ENCODE measurements at places on chromosomes 3 and 15.

- DNase-seq = no peak
Observed at GRCh38 chr15:91529534-91529933, 324.0 kb upstream of the SLCO3A1 start.

GRCh38 chr3:141373232-141373631 is 4.9 kb downstream of the ZBTB38 start:
- DNase-seq = no peak

- DNase-seq = no peak
Observed at GRCh38 chr3:13508496-13508895, 28.4 kb downstream of the HDAC11 start.

- DNase-seq = no peak
Observed at GRCh38 chr3:117499189-117499870, 789.8 kb downstream of the TUSC7 start.

GRCh38 chr3:105800320-105800719 is 68.5 kb downstream of the CBLB start:
- DNase-seq = no peak

- DNase-seq = no peak
Observed at GRCh38 chr3:151863611-151864010, 9.8 kb upstream of the SUCNR1 start.

- DNase-seq = no peak
Observed at GRCh38 chr3:32180141-32180784, 58.2 kb upstream of the CMTM8 start.

DNA sequence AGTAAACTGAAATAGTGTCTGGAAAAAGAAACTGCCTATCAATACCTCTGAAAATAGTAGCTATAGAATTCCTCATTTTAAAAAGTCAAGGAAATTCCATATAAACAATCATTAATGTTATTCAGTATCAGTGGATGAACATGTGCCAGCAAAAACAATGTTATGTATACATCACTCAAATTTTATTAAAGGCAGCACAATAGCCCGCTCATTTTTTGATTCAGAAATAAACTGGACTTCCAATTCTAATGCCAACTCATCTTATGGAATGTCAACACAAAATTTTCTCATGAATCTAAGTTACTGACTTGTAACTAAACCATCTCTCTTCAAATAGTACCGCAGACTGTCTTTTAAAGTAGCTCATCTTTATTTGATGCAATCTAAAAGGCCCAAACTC is 19.0 kb downstream of the THBS1 start:
- no peak for DNase-seq

DNA sequence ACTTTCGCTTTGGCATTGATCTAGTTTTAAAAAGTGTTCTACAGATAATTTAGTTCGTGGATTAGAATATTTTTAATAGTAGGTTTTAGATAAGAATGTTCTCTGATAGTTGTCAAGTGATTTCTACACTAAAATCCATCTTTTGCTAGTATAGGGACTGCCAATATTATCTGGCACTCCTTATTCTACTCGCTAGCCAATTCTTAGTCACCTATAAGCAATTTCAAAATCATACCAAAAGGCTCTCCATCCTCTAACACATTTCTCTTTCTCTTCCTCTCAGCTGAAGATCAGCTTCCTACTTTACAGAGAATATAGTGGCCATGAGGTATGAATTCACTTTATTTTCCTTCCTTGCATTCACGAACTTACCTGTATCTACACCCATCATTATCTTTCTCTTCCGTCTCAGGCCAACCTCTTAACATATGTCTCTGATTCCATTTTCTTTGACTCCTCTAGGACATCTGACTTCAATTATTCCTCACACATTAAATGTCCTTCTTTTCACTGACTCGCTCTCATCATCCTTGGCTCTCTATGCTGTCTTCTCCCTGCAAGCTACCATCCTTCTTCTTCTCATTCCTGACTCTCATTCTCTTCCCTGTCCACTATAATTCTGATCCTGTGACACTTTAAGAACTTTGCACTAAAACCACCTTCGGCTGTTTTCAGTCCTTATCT is 35.5 kb downstream of the C3orf80 start:
- no peak for DNase-seq

DNA sequence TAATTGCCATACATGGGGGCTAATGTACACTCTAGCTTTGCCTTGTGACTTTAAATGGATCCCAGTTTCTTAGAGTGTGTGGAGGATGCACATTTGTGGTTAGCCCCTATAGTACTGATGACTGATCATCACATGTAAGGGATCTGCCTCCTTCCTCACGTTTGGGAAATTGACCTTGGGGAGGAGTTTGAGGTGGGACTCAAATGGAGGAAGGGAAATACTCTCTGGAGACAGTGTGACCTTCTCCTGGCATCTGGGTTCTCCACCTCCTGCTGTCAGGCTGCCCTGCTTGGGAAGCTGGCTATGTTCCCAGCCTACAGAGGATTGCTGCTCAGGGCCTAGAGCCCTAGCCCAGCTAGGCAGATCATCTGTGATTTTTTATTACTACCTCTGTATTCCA is 48.7 kb downstream of the PPM1L start:
- DNase-seq = no peak

DNA sequence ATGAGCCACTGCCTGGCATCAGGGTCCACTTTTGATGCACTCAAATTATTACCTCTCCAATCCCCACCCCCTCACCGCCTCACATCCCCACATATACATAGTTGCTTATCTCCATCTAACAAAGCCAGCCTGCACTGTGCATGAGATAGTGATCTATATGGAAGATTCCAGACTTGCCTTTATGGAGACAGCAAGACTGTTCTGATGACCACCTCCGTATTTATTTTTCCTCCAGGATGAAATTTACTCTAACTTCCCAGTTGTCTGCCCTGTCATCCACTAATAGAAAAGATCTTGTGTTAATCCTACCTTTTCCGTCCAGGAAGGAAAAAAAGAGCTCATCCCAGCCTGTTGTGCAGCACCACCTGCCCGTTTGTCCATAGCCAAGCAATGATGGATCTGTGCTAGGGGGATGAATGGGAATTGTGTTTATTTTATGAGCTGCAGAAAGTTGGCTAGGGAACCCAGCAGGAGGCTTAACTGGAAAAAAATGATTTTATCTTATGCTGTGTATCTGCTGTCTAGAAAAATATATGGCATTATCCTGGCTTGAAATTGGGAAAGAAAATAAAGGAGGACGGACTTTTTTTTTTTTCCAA is 114.5 kb downstream of the CD47 start:
- DNase-seq = no peak

DNA sequence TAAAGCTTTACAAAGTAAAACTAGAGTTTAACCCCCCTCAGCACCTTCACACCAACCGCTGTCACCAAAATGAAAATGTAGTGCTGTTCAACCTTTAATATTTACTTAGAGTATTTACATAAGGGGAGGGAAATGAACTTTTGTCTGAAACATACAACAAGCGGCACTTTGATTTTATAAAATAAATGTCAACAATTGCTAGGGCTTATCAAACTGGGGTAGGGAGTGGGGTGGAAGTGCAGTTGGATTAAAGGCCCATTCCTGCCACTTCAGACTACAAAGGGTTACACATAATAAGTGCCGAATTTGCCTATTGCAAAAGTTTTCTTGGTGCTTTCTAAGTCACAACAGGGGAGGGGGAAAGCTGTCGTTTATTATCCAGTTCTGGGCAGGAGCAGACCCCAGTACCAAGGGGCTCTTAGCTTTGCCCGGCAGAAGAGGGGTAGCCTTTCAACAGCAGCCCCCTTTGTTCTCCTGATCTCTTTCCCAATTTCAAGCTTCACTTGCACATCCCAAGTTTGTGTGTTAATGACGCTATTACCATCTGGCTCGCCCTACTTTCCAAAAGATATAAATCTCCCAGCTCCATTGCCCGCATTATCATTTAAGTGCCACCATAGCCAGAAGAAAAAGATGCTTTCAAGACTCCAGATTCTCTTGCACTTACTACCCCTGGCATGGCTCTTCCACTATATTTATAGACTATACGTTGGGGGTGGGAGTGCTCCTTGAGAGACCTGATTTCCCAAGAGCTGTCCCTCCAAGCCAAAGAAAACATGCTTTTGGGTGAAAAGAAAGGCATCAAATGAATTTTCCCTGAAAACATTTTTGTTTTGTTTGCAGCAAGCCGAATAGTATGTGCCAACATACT is 17.0 kb downstream of the SOX2 start:
- no peak for DNase-seq

DNA sequence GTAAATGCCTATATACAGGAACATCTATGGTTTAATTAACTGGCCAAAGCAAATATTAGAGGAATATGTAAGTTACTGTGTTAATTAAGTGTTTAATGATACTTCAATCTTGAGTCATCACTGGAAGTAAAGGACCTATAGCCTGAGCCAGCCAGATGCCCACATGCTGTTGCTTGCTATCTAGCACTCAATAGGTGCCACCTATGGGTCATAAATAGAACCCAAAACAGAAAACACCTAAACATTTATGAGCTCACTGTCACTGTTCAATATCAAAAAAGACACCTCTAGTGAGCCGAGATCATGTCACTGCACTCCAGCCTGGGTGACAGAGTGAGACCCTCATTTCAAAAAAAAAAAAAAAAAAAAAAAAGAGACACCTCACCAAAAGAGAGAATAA is 48.4 kb upstream of the IP6K2 start:
- DNase-seq = no peak

GRCh38 chr3:9703736-9704346 is at the start of gene CPNE9:
Gene CPNE9, plus strand, starts transcription at chr3:9703833. Its CDS starts 164 bp downstream, at chr3:9703997.
- no peak for DNase-seq

- no peak for DNase-seq
Observed at GRCh38 chr15:65528461-65529060, 1.7 kb upstream of the HACD3 start.

- no peak for DNase-seq
Observed at GRCh38 chr15:73747847-73748590, 5.1 kb downstream of the INSYN1 start.

DNA sequence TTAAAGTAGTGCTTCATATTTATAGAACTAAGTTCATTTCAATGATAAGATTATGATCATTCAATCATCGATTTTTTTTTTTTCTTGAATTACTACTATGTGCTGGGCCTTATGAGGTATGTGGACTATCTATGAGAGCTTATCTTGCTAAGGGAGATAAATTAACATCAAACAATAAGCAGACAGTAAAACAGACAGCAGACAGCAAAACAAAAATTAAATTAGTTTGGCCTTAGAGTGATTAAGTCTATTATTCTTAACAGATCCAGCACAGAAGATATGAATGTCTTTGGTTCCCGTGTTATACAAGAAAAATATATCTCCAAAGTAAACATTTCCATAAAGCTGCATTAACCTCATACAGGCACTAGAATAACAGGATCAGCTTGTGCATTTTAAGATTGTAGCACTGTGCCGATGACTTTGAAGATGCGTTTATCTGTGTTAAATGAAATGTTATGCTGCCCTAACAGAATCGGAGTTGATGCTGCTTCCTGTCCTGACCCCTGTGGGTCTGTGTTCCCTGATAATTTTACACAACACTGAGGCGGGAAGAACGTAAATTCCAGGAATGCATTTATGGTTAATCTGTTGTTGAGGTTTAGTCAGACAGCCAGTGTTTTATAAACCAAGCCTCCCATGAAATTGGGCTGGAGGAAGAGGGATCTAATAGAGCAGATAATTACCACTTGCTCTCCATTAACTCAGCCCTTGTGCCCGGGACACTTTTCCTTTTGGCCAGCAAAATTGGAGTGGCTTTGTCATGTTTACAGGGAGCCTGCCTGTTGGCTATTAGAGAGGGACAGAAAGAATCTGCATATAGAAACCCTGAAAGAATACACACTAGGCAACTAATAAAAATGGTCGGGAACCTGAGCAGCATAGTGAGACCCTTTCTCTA is 80.8 kb downstream of the GHSR start:
- DNase-seq = no peak

DNA sequence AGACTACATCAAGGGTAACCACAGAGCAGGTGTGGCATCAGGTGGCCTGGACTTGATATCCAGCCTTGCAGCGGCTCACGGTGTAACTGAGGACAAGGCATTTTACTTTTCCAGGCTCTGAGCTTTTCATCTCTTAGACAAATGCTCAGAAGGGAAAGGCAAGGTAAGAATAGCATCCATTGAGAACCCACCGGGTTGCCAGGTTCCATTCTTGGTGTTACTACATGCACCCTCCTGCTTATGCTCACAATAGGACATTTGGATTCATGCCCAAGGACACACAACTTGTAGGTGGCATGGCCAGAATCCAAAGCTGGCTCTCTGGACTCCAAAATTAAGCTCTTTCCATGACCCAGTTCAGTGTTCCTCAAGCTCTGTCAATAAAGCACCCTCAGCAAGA is 85.5 kb downstream of the CCNL1 start:
- no peak for DNase-seq
